ENCODE measurements at places on chromosomes 12 and 14. TPM values are rescaled to one million over a fixed set of nuclear protein-coding genes. Genes with fewer than 3 reads are reported as not detected.

The NOS1 gene
- 0.12 TPM for polyA plus RNA-seq

The TMCC3 gene
- 5.6 TPM for polyA plus RNA-seq

The CAPZA3 gene
- 0.86 TPM for polyA plus RNA-seq

The HHIPL1 gene
- polyA plus RNA-seq: 3.3 TPM

GRCh38 chr14:95493503-95493902 is 22.9 kb downstream of the SYNE3 start:
- no peak for DNase-seq

DNA sequence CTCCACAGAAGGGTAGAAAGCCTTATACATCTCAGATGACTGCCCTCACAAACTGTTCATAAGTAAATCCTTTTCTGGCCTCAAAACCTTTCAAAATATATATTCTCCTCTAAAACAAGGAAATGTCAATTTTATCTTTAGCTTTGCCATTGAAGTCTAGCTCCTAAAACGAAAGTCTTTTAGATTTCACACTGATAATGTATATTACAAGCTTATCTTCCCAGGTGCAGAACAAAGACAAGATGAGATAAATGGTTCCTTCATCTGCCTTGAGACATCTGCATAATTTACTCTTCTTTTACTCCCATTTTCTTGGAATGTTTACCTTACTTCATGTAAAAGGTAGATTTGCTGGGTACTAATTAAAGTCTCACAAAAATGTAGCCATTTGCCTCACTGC is 257.1 kb downstream of the SYT10 start:
- no peak for DNase-seq

GRCh38 chr14:102415671-102416070 is 52.9 kb downstream of the TECPR2 start:
- DNase-seq: no peak

DNA sequence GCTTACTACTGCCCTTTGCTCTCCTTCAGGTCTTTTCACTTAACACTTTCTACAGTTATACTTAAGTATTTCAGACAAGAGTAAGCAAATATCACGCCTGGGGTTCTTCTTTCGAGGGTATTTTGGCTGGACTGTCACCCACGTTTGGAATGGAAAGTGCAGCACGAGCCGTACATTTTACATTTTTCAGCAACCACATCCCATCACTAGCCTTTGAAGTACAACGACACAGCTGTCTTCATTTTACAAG is 349 bp upstream of the FAM177A1 start:
- no peak for DNase-seq

- no peak for DNase-seq
Measured at GRCh38 chr14:103220134-103220981, 97.1 kb downstream of the TNFAIP2 start.

DNA sequence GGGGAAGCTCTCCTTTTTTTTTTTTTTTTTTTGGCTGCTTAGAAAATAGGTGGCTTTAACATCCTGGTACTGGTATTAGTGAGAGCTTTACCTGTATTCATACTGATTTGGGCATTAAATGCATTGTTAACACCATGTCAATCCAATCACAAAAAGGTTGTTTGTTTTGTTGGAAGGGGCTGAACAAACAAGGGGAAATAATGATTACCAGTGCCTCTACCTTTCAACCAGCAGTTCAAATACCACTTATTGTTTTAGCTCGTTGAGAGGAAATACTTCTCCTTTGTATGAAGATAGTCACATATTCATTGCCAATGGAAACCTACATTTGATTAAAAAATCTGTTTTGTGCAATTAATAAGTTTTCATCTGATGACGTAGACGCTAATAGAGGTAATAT is 72.9 kb downstream of the MIPOL1 start:
- no peak for DNase-seq

GRCh38 chr12:72094490-72094889 is 155.8 kb downstream of the TPH2 start:
- DNase-seq: no peak

Data from right lung (tissue), 10 donors.